NCI-H1436 (cell line): ENCODE measurements at places on chromosomes 7 and 10.

- DNase-seq: no peak
Measured at GRCh38 chr10:73932620-73933112, 21.7 kb downstream of the PLAU start.

DNA sequence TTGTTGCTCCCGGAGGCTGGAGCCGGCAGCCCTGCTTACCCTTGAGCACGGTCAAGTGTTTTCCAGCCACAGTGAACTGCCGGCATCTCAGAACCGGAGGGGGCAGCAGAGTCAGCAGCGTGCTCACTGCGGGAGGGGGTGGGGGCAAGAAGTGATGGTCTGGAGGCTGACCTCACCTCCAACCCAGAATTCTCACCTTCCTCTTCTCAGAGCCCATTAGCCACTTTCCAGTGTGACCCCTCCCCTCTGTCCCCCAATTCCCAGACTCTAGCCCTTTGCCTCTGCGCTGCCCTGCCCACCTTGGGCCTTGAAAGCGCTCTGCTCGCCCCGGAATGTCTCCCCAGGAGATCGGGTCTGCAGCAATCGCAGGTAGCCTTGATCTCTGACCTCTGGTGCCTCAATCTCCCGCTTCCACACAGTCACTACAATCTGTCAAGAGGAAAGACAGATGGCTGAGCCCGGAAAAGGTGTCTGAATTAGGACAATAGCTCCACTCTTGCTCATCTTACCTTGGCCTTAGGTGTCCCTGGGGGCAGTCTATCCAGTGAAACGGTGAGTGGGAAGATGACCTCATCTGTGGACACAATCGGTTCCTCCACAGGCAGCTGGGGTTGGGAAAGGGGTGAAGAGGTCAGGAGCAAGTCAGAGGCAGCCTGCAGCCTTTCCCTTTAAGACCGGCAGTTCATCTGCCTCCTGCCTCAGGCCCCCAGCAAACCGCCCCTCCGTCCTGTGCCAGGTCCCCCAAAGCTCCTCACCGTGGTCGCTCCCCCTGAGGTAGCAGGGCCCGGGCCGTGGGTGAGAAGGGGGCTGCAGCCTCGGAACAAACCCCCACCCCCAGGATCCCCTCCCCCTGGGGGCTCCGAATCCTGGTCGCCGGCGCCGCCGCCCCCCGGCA is 942 bp downstream of the TRAPPC14 start:
- no peak for DNase-seq

GRCh38 chr7:131879424-131879823 is 323.0 kb upstream of the PODXL start:
- no peak for DNase-seq

DNA sequence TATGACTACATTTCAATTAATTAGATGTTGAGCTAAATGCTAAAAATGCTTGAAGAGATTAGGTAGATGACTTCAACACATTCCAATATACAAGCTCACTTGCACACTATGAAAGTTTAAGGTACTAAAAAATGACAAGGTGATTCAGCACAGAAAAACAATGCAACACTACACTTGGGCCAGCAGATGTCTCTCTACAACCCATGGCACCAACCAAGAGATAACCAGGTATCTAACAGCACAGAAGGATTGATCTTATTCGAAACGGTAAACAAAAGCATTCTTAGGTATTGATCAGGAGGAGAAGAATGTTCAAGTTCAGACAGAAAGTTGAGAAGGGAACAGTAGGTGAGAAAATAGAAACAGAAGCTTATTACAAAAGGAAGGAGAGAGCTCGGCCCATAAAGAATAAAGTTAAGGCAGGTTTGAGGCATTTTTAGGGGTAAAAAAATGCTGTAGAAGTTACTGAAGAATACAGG is 248.2 kb upstream of the KLF14 start:
- DNase-seq: peak; percentile 6

- no peak for DNase-seq
Measured at GRCh38 chr7:30738026-30738915, 13.7 kb upstream of the INMT start.

- DNase-seq: no peak
Measured at GRCh38 chr10:101968286-101968939, 87.6 kb downstream of the ARMH3 start.

- DNase-seq: no peak
Measured at GRCh38 chr7:114916261-114916892, 5.5 kb upstream of the MDFIC start.
